ENCODE measurements at places on chromosomes 2 and 18.

GRCh38 chr18:72738136-72738535, 129.7 kb downstream of the NETO1 start:
- no peak for DNase-seq

GRCh38 chr2:50333529-50334228, 698.3 kb downstream of the NRXN1 start:
- DNase-seq = no peak

GRCh38 chr18:67496469-67496868, 20.1 kb downstream of the DSEL start:
- no peak for DNase-seq

DNA sequence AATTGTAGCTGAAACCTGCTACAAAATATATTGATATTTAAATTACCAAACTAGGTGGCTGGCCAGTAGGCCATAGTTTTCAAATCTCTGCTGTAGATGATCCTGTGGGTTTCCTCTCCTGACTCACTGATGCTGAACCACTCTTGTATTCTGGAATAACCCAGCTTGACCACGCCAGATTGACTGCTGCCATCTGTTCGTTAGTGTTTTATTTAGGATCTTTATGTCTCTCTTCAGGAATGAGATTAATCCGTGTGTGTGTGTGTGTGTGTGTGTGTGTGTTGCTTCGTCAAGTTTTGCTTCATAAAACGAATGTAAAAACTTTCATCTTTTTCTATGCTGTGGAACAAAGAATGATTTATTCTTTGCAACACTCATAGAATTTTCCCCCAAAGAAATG, 187.1 kb downstream of the DYSF start:
- DNase-seq = no peak

GRCh38 chr2:196502386-196502785, 137.1 kb upstream of the CCDC150 start:
- DNase-seq = no peak

- DNase-seq = no peak
These were observed 281.9 kb upstream of the CDH7 start for GRCh38 chr18:65468881-65469280.

GRCh38 chr2:76861708-76862107, 660.5 kb downstream of the LRRTM4 start:
- DNase-seq = no peak

DNA sequence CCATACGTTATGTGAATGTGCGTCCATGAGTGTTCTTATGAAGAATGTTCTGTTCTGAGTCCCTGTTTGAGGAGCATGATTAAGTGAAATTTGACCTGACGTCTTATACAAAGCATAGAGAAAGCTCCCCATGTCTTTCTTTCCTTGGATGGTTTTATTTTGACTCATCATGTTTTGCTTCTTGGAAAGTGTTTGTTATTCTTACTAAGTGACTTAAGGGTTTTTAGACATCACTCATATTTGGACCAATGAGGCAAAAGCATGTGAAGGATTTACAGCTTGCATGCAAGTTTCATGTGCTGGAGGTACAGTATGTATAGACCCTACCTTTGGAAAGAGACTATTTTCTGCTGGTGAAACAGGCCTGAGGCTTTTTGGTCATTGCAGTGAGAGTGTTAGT, 33.5 kb upstream of the ZEB2 start:
- no peak for DNase-seq

GRCh38 chr2:190717306-190717705, 68.4 kb downstream of the NAB1 start:
- DNase-seq = no peak

DNA sequence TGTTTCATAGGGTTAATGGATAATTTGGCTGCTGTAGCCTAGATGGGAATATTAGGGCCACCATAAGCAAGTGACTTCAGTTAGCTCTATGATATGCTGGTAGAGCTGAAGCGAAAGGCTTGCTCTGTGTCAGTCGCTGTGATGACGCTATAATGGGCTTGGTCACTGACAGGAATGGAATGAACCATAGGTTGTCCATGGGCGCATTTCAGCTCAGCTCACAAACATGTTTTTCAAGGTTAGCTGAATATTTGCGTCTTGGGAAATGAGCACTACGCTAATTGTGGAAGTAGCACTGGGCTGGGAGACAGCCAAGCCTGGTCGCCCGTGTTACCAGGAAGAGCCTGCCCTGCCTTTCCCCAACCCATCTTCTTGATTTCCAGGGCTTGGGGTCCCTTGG, 3.2 kb upstream of the MYO7B start:
- DNase-seq = no peak

GRCh38 chr2:180002198-180002770, 4.8 kb downstream of the CWC22 start:
- DNase-seq = no peak
